Effector CD4-positive, alpha-beta T cell (primary cell): ENCODE measurements at places on chromosomes 7 and 10.

GRCh38 chr10:79184145-79184625 is 115.4 kb downstream of the ZMIZ1 start:
- no peak for DNase-seq

GRCh38 chr10:50576245-50576815 is 47.4 kb downstream of the SGMS1 start:
- no peak for DNase-seq

DNA sequence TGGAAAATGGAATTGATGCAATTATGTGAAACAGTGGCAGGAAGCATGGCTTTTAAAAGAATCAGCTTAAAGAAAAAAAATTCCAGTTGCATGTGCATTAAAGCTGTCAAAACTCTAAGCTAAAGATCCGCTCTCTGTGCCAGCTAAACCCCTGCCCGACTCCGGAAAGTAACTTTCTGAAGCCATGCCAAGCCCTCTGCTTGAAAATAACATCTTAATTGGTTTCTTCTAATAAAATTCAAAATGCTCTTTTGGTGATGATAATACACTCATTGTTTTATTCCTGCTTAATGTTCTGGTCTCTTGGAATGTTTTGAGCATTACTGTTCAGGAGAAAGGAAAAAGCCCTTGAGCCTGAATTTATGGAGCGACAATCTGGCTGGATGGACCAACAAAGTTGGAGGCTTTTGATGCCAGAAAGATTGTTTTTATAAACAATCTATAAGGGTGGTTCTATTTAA is 11.7 kb downstream of the SEMA3C start:
- no peak for DNase-seq

- DNase-seq, result no peak
Measured at GRCh38 chr7:127322832-127323493, 69.5 kb downstream of the ZNF800 start.

GRCh38 chr10:120917521-120918250 is 66.5 kb downstream of the WDR11 start:
- no peak for DNase-seq

DNA sequence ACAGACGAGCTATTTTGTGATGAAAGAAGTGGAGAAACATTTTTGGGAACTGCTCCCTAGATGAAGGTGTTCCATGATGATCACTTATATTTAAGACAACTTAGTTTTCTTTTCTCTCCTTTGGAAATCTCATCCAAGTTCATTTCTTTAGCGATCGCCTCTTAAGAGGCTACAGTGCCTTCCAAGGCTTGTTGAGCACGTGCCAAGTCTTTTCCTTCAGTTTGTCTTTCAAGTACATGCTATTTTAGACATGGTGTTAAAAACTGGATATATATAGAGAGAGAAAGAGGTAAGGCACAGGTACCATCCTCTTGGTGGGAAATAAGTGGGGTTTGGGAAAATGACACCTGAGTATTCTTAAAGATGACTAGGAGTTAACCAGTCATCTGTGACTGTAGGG is 2.7 kb downstream of the ADK start:
- DNase-seq, result no peak

- DNase-seq, result no peak
Measured at GRCh38 chr7:139482662-139483466, 609 bp downstream of the KLRG2 start.

- no peak for DNase-seq
Measured at GRCh38 chr7:97847791-97848190, 24.4 kb downstream of the ASNS start.

DNA sequence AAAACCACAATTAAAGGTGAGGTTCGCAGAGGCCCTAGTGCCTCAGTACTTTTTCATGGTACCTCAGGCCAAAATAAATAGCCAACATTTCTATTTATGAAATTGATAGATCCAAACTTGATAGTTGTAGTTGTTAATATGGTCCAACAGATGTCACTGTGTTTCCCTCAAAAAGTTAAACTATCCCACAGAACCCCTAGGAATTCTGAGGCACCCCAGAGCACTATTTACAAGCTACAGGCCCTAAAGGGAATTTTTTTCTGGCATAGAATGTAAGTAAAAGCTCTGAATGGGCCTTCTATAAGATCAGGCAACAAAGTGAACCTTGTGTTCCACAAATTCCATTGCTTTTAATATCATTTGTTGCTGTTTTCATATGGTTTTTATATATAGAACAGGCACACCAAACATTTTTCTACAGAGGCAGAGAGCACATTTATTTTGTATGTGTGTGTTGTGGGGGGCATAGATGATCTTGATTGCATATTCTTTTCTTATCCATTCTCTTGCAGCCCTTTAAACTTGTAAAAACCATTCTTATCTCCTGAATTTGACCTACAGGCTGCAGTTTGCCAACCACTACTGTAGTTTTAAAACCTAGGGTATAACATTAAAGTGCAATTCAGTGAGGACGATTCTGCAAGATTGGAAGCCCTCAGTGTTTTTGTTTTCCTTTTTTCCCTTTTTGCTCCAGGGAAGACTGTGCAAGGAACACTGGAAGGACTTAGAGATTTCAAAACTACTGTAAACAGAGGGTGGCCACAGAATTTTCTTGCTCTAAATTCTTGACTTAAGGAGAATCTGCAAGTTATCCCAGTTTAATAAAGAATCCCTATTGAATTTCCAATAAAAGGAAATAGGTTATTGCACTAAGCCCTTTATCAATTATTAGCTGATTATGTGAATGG is 3.5 kb upstream of the ARL4A start:
- DNase-seq, result no peak

DNA sequence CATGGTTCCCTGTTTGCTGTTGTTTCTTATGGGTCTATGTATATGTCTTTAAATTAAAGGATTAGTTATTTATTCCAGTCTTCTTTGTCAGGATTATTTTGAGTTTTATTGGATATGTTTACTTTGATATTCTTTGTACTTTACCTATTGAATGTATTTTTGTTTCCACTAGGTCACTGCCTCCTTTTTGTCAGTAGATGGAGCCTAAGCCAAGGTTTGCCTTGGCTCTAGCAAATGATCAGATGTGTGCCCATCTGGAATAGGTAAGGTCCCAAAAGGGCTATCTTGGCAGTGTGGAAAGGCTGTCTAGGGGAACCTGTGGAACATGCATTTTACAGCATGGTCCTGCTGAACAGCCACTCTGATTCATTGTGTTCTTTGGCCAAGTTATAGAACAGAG is 337.3 kb upstream of the GHITM start:
- no peak for DNase-seq

GRCh38 chr10:29255104-29255503 is 33.8 kb upstream of the LYZL1 start:
- DNase-seq, result no peak

- DNase-seq, result no peak
Measured at GRCh38 chr10:77297393-77297739, 340.2 kb downstream of the KCNMA1 start.

- no peak for DNase-seq
Measured at GRCh38 chr10:104780946-104781595, 140.0 kb downstream of the SORCS3 start.

GRCh38 chr7:50359995-50360925 is 55.7 kb downstream of the IKZF1 start:
- DNase-seq, result peak; percentile 79

- DNase-seq, result no peak
Measured at GRCh38 chr7:130909161-130909836, 175.3 kb upstream of the KLF14 start.

DNA sequence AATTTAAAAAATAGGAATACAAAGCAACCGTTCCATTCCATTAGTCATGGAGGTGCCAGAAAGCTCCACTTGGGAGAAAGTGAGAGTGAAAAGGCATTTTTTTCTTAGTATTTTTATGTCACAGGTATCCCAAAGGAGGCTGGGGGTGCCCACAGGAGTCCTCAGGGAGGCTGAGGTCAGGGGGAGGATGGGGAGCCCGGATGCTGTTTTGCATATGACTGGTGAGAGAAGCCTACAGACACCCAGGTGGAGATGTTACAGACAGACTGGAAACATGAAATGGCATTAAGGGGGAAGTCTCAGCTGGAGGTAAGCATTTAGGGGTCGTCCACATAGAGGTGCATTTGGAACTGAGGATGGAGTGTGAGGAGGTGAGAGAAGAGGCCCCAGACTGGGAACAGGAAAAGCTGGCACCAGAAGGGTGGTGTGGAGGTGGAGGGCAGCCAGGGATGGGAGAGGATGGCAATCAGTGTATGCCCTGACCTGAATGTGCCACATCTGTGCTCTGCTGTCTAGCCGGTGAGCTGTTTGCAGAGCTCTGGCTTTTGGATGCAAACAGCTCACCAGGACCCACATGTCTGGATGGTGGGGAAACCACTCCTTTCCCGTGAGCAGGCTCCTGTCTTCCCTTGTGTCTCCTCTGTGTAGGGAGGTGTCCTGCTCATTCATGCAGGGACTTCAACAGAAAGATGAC is 101.1 kb downstream of the RAMP3 start:
- no peak for DNase-seq

DNA sequence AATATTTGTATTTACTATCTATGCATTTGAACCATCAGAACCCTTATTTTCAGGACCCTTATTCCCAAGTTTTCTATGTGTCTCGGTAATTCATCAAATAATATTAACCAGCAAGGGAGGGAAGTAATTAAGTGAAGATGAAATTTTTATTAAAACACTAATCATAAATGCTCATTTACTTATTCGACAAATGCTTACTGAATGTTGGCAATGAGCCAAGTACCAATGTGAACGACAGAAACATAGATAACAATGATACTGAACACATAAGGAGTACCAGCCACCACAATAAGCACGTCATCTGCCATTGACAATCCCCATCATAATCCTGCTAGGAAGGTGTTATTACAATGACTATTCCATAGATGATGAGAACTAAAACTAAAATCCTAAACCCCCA is 45.5 kb downstream of the GRM8 start:
- no peak for DNase-seq

- DNase-seq, result no peak
Measured at GRCh38 chr7:146138926-146139325, 22.3 kb downstream of the CNTNAP2 start.

- no peak for DNase-seq
Measured at GRCh38 chr7:3787717-3788264, 486.7 kb downstream of the SDK1 start.

DNA sequence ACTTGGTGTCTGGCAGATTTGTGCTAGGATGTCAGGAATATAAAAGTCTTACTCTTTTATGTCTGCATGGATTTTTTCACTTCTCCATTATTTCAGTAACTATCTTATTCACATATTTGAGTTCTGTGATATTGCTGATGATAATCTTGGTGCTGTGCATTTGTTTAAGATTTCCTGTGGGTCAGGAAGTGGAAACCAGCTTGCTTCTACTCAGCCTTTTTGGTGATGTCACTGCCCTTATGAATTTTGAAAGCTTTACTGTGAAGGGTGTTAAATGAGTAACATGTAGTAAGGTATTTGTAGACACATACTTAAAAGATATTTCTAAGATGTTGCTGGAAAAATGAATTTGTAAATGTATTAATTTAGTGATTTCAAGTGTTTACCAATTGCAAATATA is 69.5 kb upstream of the VOPP1 start:
- no peak for DNase-seq

- no peak for DNase-seq
Measured at GRCh38 chr7:72058579-72058978, 353.6 kb downstream of the CALN1 start.

DNA sequence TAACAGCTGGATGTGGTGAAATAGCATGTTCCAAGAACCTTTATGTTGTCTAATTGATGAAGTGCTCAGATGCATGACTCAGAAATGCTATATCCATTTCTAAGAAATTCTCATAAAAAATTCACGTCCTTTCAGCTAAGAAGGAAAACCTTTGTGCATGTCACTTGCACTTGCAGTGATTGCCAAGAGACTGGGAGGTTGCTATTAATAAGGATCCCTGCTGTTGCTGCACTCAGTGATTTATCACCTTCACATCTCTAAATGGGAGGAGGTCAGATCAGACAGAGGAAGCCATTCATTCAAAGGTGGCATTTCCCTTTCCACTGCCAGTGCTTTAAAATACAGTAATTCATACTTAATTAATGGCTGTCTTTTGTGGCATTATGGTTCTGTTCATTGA is 89.5 kb downstream of the THSD7A start:
- no peak for DNase-seq

- DNase-seq, result no peak
Measured at GRCh38 chr7:79610748-79611304, 157.4 kb upstream of the MAGI2 start.

- DNase-seq, result no peak
Measured at GRCh38 chr7:48643431-48644013, 280.8 kb upstream of the CDC14C start.

- no peak for DNase-seq
Measured at GRCh38 chr7:148774471-148774870, 75.8 kb downstream of the CUL1 start.

DNA sequence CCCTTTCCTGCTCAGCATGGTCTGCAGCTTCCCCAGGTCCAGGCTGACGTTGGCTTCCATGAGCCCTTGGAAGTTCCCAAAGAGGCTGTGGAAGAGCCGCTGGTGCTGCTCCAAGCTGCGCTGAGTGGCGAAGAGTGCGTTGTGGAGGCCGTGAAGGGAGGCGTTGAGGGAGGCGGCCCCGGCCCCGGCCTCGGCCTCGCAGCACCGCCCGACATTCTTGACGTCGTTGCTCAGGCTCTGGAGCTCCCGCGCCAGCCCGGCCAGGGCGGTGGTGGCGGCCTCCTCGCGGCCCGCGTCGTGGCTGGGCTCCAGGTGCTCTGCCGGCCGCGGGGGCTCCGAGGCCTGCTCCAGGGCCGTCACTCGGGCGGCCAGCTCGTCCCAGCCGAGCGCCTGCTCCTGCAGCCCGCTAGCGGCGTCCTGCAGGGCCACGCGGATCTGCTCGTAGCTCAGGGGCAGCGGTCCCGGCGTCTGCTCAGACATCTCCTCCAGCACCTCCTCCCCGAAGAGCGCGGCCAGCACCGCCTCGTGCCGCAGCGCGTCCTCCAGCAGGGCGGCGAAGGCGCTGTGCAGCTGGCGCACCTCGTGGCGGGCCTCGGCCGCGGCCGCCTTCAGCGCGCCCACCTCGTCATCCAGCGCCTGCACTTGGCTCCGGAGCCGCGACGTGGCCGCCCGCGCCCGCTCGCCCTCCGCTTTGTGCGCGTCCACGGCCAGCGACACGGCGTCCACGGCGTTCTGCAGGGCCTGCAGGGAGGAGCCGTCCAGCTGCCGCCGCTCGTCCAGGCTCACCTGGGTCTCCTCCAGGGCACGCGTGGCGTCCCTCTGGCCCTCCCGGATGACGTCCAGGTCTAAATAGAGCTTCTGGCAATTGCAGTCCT is 14.7 kb downstream of the MMRN2 start:
- no peak for DNase-seq

GRCh38 chr10:133143546-133143945 is 16.5 kb upstream of the KNDC1 start:
- no peak for DNase-seq

DNA sequence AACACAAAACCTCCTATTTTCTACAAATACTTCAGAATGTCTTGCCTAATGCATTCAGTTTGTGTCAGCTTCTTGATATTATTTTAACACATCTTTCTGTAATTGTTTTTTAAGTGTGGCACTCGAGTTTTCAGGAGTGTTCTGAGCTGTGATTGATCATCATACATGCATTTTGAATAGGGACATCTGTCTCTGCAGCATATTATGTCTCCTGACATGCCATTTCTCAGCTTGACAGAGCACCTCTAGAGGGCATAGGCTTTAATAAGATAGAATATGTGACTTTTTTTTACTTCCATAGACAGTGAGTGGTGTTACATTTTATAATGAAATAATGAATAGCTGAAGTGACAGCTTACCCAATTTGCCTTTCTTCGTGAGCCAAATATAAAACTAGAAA is 219.2 kb upstream of the HDAC9 start:
- no peak for DNase-seq

GRCh38 chr7:155804897-155805825 is 7.1 kb downstream of the SHH start:
- DNase-seq, result peak; percentile 48

- no peak for DNase-seq
Measured at GRCh38 chr7:94294471-94295131, 100.1 kb upstream of the COL1A2 start.
